Effector CD4-positive, alpha-beta T cell (primary cell): ENCODE measurements at places on chromosomes 2 and 18.
A peak's percentile ranks its signal among the peaks of the same experiment; 100 is the strongest.

DNA sequence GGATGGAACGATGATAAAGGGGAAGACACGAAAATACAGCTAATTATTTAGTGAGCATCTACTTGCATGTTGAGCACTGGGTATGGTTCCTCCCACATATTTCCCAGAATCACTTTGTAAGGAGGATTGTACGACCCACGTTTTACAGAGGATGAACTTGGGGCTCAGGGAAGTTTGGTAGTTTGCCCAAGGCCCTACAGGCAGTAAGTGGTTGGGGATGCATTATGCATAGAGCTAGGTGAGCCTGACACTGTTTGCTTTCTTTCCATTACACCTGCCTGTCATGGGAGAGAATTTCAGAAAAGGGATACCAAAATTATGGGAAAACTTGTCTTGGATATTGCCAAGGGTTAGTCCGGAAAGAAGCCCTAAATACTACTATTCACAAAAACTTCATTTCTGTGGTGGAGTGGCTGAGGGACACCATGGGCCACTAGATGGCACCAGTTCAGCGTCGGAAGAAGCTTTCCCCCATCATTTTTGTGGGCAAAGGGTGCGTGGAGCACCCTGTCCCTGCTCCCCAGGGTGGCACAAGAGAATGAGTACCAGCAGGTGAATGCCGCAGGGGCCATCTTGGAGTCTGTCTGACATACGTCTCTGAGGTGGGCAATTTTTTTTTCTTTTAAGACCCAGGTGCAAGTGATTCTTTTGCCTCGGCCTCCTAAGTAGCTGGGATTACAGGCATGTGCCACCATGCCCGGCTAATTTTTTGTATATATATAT, 23.5 kb upstream of the C18orf32 start:
- peak; percentile 16 for DNase-seq

DNA sequence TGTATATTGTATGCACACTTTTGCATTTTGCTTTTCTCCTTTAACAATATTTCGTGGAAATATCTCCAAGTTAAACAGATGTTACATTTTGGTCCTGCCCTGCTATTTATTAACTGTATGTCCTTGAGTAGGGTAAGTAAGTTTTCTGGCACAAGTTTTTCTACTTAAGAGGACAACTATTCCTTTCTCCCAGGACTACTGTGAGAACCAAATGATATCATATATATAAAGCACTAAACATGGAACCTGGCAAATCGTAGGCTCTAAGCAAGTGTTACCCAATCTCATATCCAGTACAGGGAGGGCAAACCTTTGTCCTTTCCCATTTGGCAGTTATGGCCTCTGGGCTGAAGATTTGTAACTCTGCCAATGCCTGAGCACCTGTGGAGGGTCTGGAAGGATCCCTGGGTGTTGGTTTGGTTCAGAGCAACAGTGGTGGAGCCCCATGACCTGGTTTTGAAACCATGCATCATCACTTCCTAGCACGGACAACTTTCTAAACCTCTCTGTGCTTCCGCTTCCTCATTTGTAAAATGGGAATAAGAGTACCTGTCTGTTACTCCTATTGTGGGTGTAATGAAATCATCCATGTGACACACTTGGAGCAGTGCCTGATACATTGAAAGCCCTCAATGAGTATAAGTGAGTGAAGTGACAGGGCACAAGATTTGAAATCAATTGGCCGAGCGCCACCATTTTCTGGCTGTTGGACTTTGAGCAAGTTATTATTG, 28.3 kb upstream of the ICOS start:
- no peak for DNase-seq

GRCh38 chr2:86807468-86808275, 17.0 kb upstream of the CD8A start:
- no peak for DNase-seq

- no peak for DNase-seq
These were observed 8.0 kb downstream of the RSAD2 start for GRCh38 chr2:6885551-6885950.

DNA sequence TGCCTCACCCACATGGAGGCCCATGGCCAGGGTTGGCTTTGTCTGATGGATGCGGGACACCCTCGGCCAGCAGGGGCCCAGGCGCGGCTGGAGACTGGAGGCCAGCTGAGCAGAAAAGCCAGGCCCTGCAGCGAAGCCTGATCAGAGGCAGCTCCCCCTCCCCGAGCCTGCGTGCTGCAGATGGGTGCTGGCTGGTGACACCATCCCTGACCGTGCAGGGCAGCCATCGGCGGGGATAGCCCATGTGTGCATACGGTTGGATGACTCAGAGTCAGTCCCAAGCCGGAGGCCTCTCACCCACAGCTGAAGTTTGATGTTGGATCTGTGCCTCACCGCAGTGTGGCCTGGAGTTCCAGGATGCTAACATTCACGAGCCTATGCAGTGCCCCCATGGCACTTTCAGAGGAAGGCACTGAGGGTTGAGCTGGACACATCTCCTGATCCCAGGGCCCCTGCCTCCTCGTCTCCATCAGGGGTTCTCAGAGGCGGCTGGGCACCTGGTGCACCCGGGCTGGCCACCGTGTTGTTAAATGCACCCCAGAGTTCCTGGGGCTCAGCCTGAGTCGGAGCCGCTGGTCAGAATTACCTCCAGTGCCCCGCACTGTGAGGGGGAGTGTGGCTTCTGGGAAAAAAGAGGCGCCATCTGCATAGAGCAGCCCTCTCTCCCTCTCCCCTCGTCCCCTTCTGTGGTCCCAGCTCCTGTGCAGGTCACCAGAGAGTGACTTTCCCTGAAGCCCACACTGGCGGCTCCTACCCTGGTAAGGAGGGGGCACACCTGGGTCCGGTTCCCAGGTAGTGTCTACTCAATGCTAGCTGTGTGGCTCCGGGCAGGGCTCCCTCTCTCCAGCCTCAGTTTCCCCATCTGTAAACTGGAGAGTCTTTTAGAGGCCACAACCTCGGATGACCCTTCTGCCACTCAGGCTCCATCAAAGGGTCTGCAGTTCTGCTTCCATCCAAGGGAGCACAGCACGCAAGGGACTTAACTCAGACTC, 19.4 kb upstream of the KIF1A start:
- no peak for DNase-seq

- DNase-seq, result no peak
These were observed 42.5 kb downstream of the WDR35 start for GRCh38 chr2:19947184-19947940.

DNA sequence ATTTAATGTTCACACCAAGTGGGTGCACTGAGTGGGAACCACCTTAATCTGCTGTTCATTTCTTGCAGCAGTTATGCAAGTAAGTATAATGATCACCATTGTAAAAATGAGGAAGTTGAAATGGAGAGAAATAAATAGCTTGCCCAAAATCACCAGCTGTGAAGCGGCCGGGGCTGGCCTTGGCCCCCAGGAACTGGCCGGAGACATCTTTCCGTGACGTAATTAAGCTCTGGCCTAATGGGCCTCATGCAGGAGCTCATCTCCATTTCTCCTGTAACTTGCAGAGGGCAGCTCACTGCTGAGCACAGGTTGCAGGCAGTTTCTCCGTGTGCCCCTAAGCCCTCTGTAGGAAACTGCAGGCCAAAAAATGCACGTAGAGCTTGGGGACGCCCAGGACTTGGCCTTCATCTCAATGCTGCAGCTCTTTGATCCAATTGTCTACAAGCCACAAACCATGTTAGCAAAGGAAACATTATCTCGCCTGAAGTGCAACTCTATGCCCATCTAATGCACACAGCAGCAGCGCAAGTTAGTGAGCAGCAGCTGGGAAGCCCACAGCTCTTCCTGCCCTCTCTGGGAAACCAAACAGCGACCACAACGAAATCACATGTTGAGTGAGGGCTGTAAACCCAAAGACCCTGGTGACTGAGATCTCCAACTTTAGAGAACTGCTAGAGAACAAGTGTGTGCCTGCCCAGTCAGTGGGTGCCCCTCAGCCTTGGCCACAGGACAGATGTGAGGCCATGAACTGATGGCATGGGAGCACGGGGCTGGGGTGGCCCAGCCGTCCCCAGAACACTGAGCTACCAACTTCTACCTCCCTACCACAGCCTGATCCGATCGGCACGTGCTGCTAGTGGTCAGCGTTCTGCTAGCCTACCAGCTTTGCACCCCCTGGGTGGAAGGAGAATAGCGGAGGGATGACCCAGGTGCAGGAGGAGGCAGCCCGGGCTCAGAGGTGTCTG, 28.8 kb downstream of the APCDD1 start:
- no peak for DNase-seq

- DNase-seq, result no peak
These were observed 37.4 kb downstream of the SH3BP4 start for GRCh38 chr2:234989183-234989701.

DNA sequence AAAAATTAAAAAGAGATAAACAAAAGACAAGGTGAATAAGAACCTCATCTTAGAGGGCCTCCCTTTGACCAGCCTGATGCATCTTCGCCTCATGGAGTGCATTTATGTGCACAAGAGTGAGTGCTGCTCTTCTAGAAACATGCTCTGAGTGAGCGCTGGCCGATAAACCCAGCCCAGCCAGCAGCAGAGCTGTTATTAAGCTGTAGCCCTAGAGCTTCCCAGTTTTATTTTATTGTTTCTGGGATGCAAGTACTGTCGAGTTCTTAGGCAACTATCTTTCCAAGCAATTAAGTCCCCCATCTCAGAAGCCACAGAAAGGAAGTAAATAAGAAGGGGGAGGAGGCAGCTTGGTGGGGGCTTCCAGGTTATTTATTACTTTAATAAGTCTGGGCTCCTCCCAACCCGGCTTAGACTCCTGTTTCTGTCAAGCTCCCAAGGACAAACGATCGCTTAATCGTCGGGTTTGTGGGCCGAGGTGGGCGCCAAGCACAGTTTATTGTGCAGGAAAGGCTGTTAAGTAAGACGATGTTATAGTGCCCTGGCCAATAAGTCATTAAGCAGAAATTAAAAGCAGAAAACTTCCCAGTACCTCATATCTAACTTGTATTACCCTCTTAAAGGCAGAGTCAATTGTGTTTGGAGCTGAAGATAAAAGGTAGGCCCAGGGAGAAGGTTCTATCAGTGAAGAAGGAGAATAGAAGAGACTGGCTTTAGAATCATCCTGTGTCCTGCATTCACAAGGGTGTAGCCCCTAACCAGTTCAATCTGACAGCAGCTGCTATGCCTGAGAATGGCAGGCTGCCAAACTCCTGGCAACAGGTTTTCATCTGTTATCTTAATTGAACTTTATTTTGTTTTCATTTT, 176.3 kb downstream of the PIK3C3 start:
- DNase-seq, result no peak

- no peak for DNase-seq
These were observed 10.2 kb downstream of the CERS6 start for GRCh38 chr2:168466190-168466737.

DNA sequence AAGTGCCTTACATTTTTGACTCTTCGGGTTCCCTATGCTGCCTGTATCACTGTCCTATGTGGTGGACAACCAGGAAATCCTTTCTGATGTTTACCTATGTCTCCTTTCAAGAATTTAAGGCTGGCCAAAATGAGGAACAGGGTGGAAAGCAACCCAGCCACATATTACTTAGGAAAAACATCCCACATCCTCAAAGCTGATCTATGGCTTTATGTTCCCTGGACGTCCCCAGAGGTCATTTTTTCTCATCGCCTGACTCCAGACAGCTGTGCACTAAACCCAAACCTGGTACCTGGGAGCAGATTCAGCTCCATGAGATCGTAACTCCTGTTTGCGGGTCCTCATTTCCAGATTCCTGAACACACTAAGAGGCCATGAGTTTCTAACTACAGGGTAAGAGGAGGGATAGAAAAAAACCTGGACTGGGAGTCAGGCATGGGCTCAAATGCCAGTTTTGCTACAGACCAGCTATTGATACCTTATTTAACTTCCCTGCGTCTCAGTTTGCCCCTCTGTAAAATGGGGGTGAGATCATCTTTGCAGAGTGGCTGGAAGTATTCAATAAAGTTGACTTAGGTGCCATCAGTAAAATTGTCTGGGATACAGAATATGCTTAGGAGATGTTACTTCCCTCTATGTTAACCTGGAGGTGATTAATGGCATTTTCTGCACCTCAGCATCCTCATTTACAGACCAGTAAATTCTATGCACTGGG, 70.8 kb downstream of the TNS1 start:
- no peak for DNase-seq

GRCh38 chr2:236769981-236770671, 200.5 kb downstream of the ACKR3 start:
- no peak for DNase-seq

DNA sequence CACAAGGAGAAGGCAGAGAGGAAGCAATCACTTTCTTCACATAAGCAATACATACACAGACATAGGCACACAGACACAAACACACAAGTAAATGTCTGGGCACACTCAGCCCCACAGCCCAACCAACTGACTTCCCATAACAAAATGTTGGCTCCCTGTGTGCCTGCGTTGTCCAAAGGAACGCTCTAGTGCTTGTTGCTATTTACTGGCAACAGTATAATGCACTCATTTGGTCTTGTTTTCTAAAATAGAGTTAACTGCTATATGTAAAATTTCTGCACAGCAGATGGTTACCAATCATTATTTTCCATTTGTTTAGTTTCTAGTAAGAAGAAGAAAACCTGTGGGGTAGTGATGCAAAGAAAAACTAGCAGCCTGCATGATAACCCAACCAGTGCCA, 16.5 kb downstream of the FIGN start:
- no peak for DNase-seq

- DNase-seq, result peak; percentile 42
These were observed 17.2 kb downstream of the IFIH1 start for GRCh38 chr2:162301151-162301804.

DNA sequence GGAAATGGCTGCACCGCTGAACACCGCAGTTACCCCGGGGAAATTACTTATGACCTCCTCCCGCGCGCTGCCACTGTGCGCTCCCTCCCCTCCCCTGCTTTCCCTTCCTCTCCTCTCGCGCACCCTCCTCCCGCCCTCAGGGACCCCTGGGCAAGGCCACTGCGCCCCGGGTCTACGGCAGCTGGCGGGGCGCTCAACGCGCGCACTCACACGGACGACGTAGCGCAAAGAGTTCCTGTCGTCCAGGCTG, 7.9 kb downstream of the ALPP start:
- no peak for DNase-seq

DNA sequence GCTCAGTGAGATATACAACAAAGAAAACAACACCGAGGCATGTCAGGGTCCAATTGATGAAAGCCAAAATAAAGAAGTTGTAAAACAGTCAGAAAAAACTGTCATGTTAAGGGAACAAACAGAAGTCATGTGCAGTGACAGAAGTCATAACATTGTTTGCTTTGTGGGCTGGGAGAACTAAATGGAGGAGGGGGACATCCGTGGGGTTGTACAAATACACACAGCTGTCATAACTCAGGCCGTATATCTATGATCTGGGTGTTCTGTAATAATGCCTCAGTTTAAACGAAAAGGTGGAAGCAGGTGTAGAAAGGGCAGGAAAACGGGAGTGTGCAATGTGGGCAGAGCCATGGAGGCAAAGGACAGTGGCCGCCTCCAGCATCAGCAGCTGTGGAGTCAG, 27.3 kb downstream of the TIMM21 start:
- no peak for DNase-seq

- DNase-seq, result no peak
These were observed 2.7 kb downstream of the USP40 start for GRCh38 chr2:233563663-233564430.

DNA sequence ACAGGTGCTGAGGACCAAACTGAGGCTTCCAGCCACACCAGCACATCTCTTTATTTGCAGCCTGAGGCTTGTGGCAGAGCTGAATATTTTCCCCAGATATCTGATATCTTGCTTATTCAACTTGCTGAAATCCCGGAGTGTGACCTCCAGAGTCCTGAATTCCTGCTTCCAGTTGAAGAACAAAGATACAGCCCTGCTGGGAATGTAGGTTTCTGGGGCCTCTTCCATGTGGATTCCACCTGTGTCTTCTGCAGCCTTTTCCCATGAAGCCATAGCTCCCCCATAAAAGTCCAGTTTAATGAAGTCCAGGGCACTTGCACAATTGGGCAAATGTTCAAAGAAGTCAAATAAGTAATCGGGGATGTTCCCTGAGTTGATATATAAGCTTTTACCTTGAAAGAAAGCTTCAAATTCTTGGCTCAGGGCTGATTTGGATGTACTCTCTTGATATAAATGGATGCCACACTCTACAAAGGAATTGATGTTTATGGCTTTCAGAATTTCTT, 14.9 kb downstream of the NLRC4 start:
- no peak for DNase-seq
